Activated naive CD4-positive, alpha-beta T cell treated with Interleukin-2 at 50 U/mL for 16 hours (primary cell): ENCODE measurements at places on chromosomes 1 and 21.

- DNase-seq = no peak
Measured at GRCh38 chr1:14653461-14653960, 55.0 kb downstream of the KAZN start.

- DNase-seq = no peak
Measured at GRCh38 chr1:216499581-216500272, 76.5 kb upstream of the USH2A start.

DNA sequence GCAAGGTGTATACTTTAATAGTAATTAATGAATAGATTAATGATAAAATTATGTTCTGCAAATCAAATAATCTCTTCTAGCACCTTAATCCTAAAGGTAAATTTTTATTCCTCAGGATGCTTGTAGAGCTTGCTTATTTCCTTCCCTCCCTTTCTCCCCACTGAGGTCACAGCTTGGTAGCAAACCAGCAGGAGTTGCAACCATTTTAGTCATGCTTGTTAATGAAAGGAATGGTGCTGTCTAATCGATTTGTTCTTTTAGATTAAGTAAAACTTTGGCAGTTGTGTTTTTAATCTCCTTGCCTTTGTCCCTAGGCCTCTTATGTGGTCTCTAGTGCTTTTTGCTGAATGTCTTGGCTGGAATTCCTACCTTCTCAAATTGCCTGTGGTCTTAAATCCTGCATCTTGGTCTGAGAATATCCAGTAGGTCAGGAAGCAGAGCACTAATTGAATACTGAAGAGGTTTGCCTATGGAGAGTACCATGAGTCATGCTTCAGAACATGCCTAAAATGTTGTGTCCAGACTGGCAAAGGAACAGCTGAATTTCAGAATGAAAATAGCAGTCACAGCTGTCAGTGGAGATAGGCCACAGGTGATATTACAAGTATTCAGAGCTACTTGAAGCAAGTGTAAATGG, 36.3 kb upstream of the RWDD3 start:
- DNase-seq = no peak

DNA sequence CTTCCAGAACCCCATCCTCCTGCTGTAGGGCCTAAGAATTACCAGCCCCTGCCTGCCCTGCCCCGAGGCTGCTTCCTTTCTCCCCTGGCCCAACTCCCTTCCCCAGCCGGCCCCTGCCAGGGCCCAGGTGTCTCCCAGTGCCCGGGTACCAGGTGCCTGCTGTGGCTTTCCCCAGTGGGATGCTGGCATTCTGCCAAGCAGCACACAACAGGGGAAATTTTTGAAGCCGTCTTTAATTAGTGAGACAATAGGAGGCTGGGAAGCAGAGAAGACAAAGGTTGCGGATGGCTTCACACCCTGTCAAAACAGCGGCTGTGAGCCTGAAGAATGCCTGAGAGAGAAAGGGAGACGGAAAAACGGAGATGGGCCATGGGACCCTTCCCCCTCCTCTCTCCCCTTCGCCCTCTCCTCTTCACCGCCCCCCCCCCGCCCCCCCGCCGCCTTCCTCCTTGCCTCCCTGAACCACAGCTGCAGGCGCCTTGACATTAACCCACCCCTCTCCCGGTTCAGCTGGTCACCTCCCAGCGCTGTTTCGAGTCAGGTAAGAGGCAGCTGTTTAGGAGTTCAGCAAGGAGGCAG, 33.6 kb downstream of the LRRN2 start:
- no peak for DNase-seq

GRCh38 chr1:234632225-234632624, 22.2 kb upstream of the IRF2BP2 start:
- DNase-seq = no peak

DNA sequence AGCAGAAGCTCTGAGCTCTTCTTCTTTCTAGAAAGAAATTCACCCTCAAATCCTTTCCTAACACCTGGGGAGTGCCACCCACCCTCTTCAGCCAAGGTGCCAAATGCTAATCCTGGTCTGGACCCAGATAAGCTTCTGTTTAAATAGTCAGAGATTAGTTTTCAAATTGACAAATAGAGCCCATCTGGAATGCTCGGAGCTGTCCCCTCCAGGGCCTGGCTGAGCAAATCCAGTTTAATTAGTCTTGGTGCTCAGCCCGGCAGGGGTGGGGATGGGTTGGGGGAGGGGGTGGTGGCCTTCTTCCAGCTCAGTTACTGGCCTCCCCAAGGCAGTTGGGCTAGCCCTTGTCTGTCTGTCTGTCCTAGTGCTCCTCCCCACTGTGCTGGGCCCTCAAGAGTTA, 269.5 kb downstream of the GRIK3 start:
- DNase-seq = no peak

DNA sequence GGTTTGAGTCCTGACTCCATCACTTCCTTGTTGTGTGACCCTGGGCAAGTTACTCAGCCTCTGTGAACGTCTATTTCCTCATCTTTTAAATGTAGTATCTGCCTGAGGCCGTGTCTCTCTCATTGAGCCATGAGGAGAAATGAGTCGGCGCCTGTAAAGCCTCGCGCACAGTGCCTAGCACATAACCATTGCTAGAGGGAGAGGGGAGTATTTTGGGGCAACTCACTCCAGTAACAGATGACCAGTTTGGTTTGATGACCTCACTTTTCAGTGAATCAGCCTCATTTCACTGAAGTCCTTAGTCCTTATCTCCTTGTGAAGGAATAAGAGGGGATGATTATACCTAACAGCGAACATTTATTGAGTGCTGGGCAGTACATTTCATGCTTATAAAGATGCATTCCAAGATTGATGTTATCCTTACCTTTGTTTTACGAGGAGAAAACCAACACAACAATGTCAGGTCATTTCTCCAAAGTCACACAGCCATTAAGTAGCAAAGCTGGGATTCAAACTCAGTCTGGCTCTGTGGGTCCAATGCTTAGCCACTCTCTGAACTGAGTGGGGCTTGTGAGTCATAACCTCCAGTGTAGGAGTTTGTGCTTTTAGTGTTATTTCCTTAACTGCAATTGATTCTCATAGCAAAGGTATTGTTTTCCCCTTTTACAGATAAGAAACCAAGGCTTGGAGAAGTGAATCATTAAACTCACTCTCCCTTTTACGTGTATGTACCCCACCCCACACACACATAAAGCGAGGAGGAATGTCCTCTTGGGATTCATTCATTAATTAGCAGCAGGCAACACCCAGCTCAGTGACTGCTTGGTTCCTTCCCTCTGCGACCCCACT, 25.9 kb downstream of the KCNC4 start:
- peak; percentile 44 for DNase-seq

DNA sequence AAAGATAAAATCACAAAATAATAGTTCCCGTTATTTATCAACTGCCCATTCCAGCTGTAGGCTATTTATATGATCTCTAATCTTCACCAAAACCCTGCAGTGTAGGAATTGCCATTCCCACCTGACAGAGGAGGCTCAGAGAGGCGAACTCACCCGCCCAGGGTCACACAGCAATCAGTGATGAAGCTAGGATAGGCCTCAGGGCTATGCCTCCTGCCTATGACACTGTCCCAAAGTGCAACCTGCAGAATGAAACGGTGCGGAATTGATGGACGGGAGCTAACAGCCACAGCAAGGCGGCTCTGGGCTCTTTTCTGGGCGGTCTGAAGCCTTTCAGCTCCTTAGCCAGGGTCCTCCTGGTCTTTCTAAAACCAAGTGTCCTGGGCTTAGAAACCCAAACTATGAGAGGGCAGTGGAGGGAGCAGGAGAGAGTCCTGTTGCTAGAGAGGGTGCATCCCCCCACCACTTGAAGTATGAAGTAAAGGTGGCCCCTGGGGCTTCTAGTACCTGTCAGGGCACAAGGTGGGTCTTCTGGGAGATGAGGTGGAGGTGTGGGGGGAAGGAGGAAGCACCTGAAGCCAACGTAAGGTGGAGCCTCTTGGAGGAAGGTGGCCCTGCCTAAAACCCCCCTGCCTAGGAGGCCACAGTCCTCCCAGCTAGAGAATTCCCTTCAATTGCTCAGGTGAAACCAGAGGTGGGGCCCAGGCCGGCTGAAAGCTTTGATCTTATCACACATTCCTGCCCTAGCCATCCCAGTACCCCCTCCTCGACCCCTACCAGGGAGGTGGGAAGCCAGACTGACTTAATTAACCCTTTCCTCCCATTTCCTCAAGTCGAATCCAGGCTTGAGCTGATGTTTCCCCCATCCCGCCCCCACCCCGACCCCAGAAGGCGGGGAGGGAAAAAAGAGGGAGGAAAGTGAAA, 14.8 kb downstream of the HSPG2 start:
- no peak for DNase-seq

- no peak for DNase-seq
Measured at GRCh38 chr1:21961337-21961736, 15.5 kb upstream of the CELA3B start.

GRCh38 chr1:169601096-169601881, 15.0 kb upstream of the F5 start:
- no peak for DNase-seq

- DNase-seq = no peak
Measured at GRCh38 chr1:159196543-159196942, 8.1 kb upstream of the ACKR1 start.

- DNase-seq = no peak
Measured at GRCh38 chr1:119341372-119341947, 27.1 kb upstream of the HAO2 start.

- peak; percentile 96 for DNase-seq
Measured at GRCh38 chr1:156728599-156729462, at the start of gene ISG20L2. TSS of gene ISG20L2 (minus strand) at chr1:156728766. CDS start at chr1:156727652, 1,114 bp downstream.
